ENCODE measurements at places on chromosomes 7 and 10.

GRCh38 chr7:74253835-74254128, 417 bp downstream of the RFC2 start:
- no peak for DNase-seq

- peak; percentile 39 for DNase-seq
Measured at GRCh38 chr10:13706604-13707003, 119.8 kb downstream of the PRPF18 start.

DNA sequence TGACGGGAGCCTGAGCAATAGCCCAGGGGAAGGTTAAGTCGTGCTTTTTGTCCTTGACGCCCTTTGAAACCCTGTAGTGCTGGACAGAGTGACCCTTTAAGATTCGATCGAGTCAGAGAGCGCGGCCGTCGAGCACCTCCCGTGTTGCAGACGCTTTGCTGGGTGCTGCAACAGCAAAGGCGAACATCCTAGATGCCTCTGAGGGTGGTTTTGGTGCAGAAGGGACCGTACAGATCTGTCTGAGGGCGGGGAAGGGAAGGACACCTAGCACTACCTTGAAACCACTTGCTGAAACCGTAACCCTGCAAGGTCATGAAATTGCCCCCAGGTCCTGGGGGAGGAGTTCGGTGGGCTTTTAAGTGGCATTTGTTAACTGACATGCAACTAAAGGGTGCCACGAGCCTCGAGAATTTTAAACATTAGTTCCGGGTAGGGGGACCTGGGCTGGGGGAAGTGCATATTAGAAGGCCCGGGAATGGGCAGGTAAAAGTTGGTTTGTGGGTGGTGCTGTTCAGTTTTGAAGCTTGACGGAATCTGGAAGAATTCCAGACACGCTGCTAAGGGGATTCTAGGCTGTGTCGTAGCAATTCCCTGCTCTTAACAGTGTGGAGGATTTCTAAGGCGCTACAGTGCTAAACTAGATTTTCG, 786 bp downstream of the ATP5F1C start:
- DNase-seq, result no peak

DNA sequence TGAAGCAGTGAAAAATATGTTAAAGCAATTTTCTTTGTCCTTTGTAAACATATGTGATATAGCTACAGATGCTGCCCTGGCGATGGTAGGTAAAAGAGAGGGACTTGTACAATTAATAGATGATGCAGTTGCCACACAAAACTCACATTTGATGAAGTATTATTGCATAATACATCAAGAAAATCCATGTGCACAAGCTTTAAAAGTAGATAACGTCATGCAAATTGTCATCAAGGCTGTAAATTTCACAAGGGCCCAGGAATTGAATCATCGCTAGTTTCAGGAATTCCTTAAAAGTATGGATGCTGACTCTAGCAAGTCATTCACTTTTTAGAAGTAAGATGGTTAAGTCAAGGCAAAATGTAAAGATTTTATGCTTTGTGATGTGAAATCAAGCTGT, 10.0 kb downstream of the CYP3A5 start:
- DNase-seq, result no peak

- DNase-seq, result no peak
Measured at GRCh38 chr10:48772059-48772458, 87.4 kb downstream of the WDFY4 start.

GRCh38 chr10:86782701-86783418, 26.4 kb downstream of the BMPR1A start:
- no peak for DNase-seq

DNA sequence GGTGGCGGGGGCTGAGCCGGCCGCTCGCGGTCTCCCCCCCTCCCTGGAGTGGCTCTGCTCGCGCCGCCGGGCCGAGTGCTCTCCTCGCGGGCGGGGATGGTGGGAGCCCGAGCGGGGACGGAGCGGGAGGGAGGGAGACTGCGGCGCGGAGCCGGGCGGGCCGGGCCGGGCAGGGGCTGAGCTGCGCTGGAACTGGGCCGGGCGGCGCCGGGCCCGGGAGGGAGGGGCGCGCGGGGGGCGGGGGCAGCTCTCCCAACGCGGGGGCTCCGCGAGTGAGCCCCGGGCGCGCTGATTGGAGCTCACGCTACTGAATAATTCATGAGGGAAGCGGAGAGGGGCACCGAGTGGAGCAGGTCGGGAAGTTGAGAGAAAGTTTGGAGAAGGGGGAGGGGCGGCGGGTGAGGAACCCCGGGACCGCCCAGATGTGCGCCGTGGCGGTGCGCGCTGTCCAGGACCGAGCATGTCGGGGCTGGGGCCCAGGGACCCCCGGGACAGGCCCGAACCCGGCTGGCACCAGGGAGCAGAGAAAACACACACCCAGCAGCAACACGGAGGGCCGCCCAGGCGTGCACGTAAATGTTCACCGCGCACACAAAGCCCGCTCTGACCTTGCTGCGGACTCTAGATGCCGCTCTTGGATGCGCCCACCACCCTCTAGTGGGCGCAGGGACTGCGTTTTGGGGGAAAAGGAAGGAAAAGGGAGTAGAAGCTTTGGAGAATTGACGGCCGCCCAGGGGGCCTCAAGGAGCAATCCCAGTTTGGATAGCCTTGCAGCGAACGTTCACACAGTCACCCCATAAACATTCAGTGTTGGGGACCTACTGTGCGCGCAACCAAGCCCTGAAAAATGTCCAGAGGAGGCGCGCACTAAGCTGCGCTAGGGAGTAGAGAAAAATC, at the start of gene EPHB4:
Gene EPHB4, minus strand, starts transcription at position 194 of the 897 bp plus-strand sequence. CDS start 493 bp downstream, outside the sequence.
- DNase-seq, result peak; percentile 73

- peak; percentile 73 for DNase-seq
Measured at GRCh38 chr7:88306590-88307048, at the start of gene STEAP4. Gene STEAP4 (minus strand): TSS chr7:88306894. CDS start chr7:88284269, 22,625 bp downstream.

- DNase-seq, result no peak
Measured at GRCh38 chr7:38186593-38187314, 8.7 kb downstream of the STARD3NL start.

DNA sequence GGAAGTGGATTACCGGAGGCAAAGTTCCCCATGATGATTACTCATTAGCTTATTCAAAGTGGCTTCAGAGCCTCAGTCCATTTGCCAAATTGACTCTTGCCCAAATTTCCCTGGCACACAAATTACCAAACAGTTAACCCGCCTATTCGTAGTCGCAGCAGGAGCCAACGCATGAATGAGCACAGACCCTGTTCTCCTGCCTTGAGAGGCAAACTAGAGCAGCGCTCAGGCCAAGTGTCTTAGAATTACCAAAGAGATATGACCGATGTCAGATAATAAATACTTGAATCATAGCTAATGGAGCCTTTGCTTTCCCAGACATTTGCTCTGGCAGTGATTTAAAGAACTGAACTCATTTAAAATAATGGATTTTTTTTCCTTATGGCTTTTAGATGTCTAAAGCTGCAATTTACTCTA, 64.9 kb downstream of the CTTNBP2 start:
- DNase-seq, result no peak
